ENCODE measurements at places on chromosomes 6 and 20.
A peak's percentile ranks its signal among the peaks of the same experiment; 100 is the strongest.

GRCh38 chr6:44667226-44667625 is 279.7 kb downstream of the CDC5L start:
- no peak for DNase-seq

GRCh38 chr6:26284537-26285142 is 80.4 kb upstream of the BTN3A2 start:
- peak; percentile 63 for DNase-seq

DNA sequence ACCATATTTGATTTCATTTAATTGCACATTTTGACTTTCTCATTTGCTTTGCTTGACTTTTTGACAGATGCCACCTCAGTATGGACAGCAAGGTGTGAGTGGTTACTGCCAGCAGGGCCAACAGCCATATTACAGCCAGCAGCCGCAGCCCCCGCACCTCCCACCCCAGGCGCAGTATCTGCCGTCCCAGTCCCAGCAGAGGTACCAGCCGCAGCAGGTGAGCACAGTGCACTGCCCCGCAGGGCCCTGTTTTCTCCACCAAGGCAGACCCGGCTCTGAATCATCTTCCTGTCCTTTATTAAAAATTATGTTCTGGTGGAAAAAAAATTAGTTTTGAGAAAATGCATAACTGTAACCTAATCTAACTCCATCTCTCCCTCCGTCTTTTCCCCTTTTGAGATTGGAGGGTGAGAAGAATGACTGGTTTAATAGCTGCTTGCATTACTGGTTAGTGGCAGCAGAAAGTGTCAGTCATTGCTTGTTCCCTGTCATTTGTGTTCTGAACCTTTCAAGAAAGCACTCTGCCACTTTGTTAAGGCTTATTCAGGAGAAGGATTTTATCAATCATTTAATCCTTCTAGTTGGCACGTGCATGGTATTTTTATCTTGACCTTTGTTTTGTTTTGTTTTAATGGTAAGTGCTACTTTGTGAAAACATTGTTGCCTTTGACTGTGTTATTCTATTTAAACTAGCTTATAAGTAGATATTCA is 124.3 kb downstream of the ARID1B start:
- DNase-seq: no peak

DNA sequence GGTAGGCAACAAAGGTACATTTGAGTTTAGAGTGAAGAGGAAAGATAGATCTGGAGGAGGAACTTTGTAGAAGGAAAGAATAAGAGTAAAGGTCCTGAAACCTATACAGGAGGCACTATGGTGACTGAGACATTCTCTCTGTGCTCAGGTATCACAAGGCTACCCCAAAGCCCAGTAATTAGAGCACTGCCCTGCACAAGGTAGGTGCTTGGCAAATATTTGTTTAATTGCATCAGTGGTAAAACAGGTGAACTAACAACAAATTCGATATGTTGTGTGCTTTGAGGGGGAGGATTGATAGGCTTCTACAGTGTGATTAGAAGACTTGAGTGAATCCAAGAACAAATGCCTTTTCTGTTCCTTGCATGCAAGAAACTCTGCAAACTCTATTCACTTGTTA is 6.8 kb upstream of the TSHZ2 start:
- no peak for DNase-seq

GRCh38 chr6:10963113-10963512 is 76.3 kb downstream of the SYCP2L start:
- DNase-seq: no peak

- no peak for DNase-seq
These were observed 38.9 kb downstream of the CSNK2A1 start for GRCh38 chr20:504632-505075.

- DNase-seq: no peak
These were observed 58.1 kb downstream of the PSMG4 start for GRCh38 chr6:3316818-3317217.

- DNase-seq: no peak
These were observed 12.4 kb downstream of the HTR1B start for GRCh38 chr6:77450924-77451323.

DNA sequence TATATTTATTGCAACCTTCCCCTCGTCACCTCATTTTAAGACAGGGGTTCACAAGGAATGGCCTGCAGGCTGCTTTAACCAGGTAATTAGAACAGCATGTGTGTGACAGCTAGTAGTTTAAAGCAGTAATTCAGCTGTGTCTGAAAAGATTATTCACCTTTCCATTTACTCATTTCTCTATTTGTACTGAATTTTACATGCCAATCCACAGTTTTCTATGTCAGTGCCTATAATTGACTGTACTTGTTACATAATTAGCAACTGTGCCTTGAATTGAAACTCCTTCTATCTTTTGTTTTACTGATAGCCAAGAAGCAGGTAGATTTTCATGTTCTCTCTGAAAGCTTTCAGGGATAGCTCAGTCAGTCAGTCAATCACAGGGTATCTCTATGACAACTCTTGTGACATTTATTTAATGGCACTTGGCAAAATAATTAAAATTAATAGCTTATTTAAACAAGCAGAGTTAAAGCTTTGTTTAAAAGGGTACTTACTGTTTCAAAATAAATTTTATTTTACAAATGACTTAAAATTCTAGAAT is 214.0 kb downstream of the ZFAND3 start:
- DNase-seq: no peak

DNA sequence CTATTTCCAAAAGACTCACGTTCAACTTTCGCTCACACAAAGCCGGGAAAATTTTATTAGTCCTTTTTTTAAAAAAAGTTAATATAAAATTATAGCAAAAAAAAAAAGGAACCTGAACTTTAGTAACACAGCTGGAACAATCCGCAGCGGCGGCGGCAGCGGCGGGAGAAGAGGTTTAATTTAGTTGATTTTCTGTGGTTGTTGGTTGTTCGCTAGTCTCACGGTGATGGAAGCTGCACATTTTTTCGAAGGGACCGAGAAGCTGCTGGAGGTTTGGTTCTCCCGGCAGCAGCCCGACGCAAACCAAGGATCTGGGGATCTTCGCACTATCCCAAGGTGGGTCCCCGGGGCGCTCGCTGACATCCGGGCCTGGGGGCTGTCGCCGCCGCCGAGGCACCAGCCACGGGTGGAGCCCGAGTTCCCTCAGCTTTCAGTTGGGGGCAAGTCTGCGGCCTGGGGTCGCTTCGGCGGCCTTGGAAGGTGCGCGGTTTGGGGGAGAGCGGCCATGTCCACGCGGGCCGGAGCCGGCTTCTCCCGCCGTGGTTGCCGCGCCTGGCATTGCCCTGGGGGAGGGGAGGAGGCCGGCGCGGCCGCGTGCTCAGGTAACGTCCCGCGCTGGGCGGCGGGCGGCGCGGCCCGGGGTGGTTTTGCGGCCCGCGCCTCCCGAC is 429 bp downstream of the AMD1 start:
- DNase-seq: no peak

- DNase-seq: no peak
These were observed 506.6 kb downstream of the RNF144B start for GRCh38 chr6:18893540-18894269.

DNA sequence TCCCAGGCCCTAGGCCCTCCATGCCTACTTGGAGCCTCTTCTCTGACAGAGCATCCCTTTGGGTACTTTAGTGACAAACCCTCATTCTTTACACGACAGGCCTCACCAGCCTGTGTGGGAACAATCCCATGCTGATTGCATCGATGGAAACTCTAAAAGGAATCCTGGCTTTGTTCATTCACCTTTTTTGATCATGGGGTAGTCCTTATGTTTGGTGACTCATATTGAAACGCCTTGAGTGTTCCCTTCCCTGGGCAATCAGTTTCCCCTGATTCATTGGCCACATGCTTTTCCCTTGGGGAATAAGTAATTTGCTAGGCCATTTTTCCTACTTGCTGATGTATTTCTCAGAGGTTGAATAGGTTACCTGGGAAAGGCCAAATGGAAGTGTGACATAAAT is 14.7 kb upstream of the TNFAIP3 start:
- DNase-seq: no peak

GRCh38 chr6:167113047-167113754 is 9.7 kb upstream of the CCR6 start:
- DNase-seq: no peak

DNA sequence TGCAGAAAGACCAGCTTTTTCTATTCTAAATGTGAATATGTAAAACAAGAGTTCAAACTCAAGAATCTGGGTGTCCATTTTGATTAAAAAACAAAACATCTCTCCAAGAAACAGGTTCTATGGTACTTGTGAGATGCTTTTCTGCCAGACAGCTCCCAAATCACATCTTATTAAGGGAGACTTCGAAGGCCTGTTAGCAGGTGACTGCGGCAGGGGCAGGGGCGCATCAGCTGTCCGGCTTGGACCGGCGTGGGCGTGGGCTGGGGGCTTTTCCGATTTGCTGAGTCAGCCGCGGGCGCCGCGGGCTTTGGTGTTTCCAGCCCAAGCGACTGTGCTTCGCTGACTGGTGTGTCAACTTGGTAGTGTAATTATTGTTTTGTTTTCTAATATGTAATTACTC is 32.6 kb downstream of the TFAP2A start:
- no peak for DNase-seq

DNA sequence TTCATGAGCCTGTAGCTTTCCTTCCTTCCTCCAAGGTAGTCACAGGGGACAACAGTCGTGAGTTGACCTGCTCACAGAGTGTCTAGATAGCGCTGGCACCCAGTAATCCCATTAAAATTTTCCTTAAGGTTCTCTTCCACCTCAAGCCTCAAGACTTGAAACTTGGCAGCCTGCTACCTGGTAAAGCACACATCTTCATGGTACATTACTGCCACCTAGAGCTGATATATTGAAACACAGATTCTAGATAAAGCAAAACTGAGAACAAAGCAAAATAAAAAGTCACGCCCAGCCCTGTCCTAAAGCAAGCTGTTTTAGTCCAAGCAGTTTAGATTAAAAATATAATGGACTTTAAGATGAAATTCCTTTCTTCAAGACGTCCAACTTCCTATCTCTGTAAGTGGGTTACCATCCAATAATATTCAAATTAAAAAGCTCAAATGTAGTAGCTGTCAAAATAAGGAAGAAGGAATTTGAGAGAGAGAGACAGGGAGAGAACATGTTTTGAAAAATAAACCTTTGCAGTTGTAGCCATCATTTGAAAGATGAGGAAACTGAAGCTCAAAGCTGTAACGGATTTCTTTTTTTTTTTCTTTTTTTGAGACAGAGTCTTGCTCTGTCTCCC is 50.7 kb upstream of the CD83 start:
- peak; percentile 49 for DNase-seq

- no peak for DNase-seq
These were observed 73.6 kb downstream of the SCAF8 start for GRCh38 chr6:154806804-154807203.

DNA sequence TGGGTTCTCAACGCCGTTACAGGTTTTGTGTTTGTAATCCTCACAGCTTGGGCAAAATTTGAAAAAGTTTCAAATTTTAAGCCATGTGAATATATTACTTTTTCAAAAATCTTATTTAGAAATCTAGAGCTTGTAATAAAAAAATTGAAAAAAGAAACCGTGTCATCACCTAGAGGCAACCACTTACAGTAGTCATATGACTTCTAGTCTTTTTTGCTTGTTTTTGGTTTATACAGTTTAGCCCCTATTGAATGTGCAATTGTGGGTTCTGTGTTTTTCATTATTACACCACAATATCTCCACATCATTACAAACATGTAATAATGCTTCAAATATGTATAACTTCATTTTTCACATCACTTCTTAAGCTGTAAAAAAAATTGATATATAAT is 888 bp downstream of the DYNLRB1 start:
- DNase-seq: no peak

All from bone marrow (tissue), 2 donors.